ENCODE measurements at places on chromosomes 1 and 21. TPM values are rescaled to one million over a fixed set of nuclear protein-coding genes. Genes with fewer than 3 reads are reported as not detected.

- no peak for DNase-seq
Observed at GRCh38 chr1:68205794-68206358, 26.4 kb downstream of the WLS start.

DNA sequence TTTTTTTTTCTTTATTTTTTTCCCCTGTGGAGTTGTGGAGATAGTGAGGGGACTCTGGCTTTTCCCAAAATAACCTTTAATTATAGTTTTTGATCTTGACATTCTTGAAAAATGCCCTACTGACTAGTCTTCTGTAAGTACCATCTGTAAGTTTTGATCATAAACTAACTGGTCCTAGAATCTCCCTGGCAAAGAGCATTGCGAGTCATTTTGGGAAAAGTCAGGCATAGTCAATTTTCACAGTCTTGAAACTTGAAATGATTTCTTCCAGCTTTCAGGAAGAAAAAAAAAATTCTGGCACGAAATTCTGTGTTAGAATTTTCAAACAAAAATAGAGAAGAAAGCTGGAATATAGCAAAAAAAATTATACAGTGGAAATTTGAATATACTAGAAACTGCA lies 181.2 kb upstream of the SNX7 start:
- no peak for DNase-seq

DNA sequence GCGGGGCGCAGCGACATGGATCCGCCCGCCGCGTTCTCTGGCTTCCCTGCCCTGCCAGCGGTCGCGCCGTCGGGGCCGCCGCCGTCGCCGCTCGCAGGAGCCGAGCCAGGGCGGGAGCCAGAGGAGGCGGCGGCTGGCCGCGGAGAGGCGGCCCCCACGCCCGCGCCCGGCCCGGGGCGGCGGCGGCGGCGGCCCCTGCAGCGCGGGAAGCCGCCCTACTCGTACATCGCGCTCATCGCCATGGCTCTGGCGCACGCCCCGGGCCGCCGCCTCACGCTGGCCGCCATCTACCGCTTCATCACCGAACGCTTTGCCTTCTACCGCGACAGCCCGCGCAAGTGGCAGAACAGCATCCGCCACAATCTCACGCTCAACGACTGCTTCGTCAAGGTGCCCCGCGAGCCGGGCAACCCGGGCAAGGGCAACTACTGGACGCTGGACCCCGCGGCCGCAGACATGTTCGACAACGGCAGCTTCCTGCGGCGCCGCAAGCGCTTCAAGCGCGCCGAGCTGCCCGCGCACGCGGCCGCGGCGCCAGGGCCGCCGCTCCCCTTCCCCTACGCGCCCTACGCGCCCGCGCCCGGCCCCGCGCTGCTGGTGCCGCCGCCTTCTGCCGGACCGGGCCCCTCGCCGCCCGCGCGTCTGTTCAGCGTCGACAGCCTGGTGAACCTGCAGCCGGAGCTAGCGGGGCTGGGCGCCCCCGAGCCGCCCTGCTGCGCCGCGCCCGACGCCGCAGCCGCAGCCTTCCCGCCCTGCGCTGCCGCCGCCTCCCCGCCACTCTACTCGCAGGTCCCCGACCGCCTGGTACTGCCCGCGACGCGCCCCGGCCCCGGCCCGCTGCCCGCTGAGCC lies 459 bp downstream of the FOXE3 start:
- DNase-seq: no peak

KRTAP19-3 gene
- total RNA-seq: not detected

GRCh38 chr1:41683681-41684500 lies 199.4 kb upstream of the EDN2 start:
- DNase-seq: peak; percentile 76

UMODL1 gene
- not detected for total RNA-seq

- no peak for DNase-seq
Observed at GRCh38 chr1:96820107-96820506, 98.5 kb downstream of the PTBP2 start.

PLA2G4A gene
- not detected for total RNA-seq

DNA sequence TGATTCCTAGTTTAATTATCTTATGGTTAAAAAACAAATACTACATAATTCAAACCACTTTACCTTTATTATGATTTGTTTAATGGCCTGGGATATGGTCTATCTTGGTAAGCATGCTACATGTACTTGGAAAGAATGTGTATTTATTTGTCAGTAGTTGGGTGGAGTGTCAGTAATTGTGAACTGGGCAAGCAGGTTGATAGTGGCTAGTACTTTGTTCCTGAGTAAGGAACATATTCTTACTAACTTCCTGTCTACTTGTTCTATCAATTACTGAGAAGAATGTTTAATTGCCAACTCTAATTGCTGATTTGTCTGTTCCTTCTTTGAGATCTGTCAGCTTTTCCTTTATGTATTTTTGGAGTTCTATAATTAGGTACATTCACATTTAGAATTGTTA lies 49.2 kb upstream of the ABCG1 start:
- no peak for DNase-seq

DNA sequence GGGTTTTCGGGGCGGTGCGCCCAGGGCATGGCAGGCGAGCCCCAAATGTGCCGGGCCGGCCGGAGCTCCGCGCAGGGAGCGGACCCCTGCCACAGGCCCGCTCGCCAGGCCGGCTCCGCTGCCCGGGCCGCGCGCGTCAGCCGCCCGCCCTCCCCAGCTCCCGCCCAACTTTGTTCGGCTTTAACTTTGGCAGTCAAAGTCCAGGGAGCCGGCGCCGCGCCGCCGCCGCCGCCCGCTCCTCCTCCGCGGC lies 488 bp downstream of the SLC35D1 start:
- DNase-seq: no peak

RIMS3 gene
- 0.19 TPM for total RNA-seq

DNA sequence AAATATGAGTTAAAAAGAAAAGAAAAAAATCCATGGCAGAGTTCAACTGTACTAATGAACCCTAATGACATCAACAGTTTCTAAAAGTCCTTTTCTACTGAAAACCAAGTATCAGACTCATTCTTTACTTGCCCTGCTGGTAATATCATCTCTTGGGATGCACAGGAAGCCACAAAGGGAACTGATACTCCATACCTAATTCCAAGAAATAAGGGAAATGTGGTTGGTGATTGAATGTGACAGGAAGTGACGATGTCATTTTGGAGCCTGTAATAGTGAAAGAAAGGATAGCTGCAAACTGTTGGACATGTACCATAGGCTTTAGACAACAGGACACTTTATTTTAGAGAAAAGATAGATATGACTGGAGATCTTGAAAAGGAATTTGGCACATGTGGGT lies 98.7 kb upstream of the VAV3 start:
- DNase-seq: peak; percentile 18

DNA sequence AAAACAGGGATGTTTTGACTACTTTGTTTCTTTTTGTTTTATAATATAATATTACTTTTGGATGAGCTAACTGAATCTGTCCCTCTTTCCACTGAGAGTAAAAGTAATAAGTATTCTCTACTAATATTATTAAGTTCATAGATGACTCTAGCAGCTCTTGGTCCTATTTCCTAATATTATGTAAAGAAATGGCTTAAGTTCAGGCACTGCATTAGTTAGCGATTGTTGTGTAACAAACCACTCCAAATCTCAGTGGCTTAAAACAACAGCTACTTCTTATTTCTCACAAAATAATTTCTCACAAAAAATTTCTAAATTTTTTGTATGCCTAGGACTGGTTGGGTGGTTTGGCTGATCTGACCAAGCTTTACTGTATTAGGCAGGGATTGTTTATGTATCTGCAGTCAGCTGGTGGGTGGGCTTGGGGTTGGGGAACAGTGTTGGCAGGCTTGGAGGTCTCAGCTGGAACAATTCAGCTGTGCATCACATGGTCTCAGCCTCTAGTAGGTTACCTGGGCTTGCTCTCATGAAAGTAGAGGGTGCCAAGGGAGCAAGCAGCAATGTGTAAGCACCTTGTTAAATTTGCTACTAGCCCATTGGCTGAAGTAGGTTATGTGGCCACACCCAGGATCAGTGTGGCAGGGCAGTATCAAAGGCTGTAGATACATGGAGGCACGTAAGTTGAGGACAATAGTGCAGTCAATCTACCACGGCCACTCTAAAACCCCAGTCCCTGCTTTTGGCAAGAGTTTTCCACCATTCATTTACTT lies 8.8 kb upstream of the CCT8 start:
- DNase-seq: no peak

All from LHCN-M2 (cell line).